ENCODE measurements at places on chromosomes 2 and 18. TPM values are rescaled to one million over a fixed set of nuclear protein-coding genes. Genes with fewer than 3 reads are reported as not detected.
A peak's percentile ranks its signal among the peaks of the same experiment; 100 is the strongest.

- no peak for DNase-seq
These were observed 609 bp upstream of the ZNF2 start for GRCh38 chr2:95165030-95165370.

DNA sequence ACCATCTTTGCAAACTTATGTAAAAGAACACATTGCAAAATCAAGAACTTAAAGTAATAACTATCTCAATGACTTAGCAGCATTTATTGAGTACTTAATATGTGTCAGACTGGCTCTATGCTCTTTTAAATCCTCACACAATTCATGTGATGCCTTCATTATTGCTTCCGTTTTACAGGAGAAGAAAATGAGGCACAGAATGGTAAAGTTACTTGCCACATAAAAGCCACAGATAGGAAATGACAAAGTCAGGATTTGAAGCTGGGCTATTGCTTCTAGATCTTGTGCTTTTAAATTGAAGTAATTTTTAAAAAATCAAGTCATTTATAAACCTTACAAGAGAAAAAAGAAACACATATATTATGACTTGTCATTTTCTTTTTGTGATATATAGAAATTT is 174.2 kb downstream of the WDR7 start:
- no peak for DNase-seq

GRCh38 chr2:125405816-125406215 is 1250.1 kb upstream of the GYPC start:
- peak; percentile 63 for DNase-seq

DNA sequence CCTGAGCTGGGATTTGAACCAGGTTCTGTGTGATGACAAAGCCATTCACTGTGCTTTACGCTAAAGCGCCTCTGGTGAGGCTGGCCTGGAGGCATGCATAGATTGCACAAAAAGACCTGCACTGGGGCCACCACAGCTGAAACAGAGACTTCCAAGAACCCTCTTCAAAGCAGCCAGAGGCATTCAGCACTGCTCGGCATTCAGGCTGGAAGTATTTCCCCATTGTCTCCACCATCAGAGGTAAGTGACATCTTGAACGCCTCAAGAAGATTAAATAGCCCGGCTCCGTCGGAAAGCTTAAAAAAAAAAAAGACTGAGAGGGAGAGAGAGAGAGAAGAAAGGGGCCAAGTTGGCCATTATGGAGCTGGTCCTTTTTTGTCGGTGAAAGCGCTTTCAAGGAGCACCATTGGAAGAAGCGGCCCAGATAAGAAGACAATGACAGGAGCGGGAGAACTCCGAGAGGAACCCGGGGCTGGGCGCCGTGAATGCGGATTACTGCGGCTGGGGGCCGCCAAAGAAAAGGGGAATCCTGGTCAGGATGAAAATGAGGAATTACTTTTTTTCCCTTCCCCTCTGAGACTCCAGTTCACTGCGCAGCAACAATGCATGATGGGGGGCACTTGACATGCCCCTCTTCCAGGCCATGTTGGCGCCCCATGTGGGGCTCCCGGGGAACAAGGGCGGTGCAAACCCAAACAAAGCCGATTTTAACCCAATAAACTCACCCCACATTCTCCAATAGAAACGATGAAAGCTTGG is 228.3 kb downstream of the MYCN start:
- DNase-seq, result no peak

- peak; percentile 96 for DNase-seq
These were observed 14.0 kb upstream of the IMP4 start for GRCh38 chr2:130328710-130329109.

- DNase-seq, result peak; percentile 80
These were observed 15.3 kb downstream of the CROCC2 start for GRCh38 chr2:240921311-240921994.

DNA sequence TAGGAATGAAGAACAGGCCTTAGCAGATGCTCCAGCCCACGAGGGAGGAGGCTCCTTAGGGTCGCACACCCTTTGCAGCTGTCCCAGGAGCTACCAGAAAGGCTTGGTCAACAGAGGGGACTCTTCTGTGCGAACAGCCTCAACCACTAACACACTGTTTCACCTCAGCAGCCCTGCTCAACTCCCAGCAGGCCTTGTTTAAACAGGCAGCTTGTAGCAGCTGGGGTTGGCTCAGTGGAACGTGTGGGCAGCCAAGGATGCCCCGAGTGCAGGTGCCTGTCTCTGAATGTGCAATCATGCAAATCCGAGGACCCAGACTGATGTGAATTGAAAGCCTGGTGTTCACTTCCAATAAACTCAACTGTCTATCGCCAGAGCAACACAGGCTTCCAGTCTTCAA is 88.7 kb upstream of the CXCR4 start:
- no peak for DNase-seq

DNA sequence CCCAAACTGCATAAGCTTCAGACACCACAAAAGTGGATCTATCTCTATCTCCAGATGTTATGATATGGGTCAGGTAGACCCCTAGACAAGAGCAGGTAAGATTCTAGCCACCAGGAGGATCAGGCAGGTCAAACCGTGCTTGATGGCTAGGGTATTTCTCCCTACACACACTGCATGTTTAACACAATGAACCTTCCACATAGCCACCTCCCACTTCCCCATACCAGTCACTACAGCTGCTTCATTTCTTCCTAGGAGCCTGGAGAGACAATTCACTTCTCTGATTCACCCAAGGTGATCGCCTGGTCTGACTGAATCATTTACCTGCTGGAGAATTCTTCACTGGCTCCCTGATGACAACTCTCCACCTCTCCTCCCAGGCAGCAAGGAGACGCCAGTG is 66.0 kb upstream of the MYCN start:
- DNase-seq, result peak; percentile 17

- DNase-seq, result peak; percentile 54
These were observed 111.7 kb downstream of the ANKRD44 start for GRCh38 chr2:197198890-197199289.

GRCh38 chr18:71729611-71730010 is 814.5 kb downstream of the CBLN2 start:
- DNase-seq, result no peak

The ERICH2 gene
- total RNA-seq, result 1.7 TPM

The AFF3 gene
- 0.03 TPM for total RNA-seq

The TWIST2 gene
- total RNA-seq, result 0.83 TPM

The CD207 gene
- total RNA-seq, result not detected

The MYO7B gene
- not detected for total RNA-seq
